Fibroblast of pulmonary artery (primary cell): ENCODE measurements at places on chromosomes 13 and 19.

DNA sequence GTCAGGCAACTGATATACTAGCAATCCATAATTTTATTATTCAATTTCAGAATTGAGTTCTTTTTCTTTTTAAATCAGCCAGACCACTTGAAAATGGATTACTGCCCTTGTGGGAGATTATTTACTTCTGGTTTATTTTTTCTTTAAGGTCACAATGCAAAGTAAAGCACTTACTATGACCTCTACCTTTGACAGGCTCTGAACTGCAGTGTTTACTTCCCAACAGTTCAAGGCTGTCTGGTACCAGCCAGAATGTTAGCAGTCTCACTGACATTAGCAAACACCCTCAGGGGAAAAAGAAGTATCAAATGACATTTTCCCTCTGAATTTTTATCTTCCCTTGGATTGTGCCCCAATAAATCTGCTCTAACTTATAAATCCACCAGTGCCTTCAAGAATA lies 57.5 kb downstream of the RAP2A start:
- DNase-seq = no peak

DNA sequence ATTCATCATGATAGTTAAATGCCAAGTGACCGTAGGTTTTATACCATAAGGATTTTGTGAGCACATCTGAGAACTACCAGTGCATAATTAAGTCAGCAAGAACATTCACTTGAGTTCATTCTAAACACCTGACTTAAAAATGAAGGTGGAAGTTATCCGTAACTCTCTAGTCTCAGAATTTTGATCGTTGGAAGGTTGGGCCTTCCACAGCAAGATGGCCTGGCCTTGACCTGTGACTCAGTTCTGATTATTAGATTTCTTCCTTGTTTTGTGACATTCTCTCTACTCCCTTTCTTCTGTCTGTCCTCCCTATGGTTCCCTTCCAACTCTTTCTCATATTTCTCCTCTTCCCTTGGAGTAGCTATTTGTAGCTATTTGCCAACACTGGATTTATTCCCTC lies 20.0 kb upstream of the WDFY2 start:
- no peak for DNase-seq

DNA sequence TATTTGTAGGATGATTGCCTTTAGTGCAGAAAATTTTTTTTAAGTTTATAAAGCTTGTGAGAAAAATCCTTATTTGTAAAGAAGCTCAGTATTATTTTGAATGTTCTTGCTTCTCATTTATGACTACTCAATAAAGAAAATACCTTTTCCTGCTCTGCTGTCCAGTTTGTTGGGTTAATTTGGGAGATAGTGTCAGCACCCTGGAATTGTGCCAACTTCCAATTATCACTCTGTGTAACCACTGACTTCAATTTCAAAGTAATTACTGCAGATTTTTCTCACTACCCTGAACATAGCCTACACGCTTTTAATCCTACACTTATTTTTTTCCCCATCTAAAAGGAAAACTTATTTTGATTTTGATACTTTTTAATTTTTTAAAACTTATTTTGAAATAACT lies 93.1 kb downstream of the GGACT start:
- no peak for DNase-seq

GRCh38 chr19:371501-372168 lies 27.0 kb upstream of the MIER2 start:
- DNase-seq = peak; percentile 7

DNA sequence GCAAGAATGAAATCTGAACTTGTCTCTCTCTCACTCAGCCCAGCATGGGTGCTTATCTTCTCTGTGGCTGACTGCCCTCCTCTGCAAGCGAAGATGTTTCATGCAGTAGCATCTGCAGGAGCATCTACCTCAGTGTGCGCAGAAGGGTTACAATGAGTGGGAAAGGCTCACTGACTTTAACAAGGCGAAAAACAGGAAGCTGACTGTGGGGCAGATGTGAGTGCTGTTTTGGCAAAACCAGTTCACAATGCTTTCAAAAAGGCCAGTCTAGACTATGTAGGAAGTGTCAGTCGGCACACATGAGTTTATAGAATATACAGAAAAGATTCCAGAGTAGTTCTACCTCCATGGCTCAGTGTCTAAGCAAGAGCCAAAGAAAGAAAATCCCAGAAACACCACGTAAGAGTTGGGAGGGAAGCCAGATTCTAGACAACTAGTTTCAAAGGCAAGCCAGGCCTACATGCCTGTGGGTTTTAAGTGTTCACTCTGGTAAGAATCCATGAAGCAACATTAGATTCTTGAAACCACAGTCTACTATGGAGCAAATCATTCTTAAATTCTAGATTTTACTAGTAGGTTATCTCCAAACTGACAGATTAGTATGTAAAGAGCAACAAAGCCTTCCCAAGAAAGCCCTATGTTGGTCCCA lies 124.5 kb downstream of the ABCC4 start:
- peak; percentile 35 for DNase-seq

GRCh38 chr13:23500849-23501248 lies 67.3 kb upstream of the SACS start:
- peak; percentile 71 for DNase-seq

DNA sequence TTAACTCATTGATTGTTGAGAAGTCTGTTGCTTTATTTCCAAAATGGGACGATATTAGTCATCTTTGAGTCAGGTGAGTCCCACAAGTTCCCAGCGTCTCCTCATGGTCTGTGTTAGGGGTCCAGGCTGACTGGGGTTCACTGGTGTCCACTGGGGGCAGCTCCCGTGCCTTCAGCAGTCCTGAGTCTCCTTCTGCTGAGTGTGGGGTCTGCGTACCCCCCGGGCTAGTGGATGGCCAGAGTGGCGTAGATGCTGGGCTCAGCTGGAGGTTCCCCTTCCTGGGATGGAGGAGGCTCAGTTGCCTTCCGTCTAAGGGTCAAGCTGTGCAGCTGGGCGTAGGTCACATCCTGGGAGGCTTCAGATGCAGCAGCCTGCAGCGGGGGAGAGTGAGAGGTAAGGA lies 5.9 kb downstream of the LILRB3 start:
- DNase-seq = no peak

DNA sequence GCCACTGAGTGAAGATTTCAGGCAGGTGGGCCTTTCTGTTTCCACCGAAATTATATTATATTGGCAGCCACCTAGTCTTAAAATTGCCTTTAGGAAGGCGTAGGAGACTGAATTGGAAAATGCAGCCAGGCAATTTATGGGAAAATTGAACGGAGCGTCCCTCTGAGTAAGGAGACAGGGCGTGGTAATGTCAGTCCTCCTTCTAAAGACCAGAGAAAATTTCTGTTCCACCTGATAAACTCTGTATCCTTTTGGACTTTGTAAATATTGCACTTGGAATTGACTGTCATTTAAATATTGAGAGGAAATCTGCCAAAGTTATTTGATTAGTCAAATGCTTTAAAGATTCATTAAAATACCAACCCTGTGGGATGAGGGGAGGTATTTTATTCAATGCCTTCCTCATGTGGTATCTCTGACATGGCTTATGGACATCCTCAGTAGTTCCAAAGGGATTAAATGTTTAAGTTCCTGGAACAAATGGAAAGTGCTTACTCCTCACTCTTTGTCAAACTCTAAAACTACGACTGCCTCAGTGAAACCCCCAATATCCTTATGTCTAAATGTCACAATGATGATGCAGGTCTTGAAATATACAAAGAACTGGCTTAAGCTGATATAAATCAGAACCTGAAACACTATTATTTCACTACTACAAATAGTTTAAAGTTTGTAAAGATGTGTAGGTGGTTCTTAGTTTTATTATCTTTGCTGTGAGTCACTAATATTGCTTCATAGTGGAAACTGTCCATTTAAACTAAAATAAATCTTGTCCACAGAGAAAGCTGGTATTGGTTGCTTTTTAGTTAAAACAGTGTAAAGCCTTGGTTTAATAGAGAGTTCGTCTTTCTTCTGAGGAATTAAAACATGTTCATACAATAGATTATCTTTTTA lies 203.2 kb downstream of the FGF14 start:
- DNase-seq = peak; percentile 7

- no peak for DNase-seq
These were observed 1.5 kb downstream of the WIZ start for GRCh38 chr19:15448044-15448777.

- no peak for DNase-seq
These were observed at the start of gene PLVAP for GRCh38 chr19:17376935-17377600. Gene PLVAP, minus strand, starts transcription at chr19:17377342. Its CDS starts 54 bp downstream, at chr19:17377288.

- no peak for DNase-seq
These were observed 39.4 kb downstream of the UNC13A start for GRCh38 chr19:17648786-17649185.

DNA sequence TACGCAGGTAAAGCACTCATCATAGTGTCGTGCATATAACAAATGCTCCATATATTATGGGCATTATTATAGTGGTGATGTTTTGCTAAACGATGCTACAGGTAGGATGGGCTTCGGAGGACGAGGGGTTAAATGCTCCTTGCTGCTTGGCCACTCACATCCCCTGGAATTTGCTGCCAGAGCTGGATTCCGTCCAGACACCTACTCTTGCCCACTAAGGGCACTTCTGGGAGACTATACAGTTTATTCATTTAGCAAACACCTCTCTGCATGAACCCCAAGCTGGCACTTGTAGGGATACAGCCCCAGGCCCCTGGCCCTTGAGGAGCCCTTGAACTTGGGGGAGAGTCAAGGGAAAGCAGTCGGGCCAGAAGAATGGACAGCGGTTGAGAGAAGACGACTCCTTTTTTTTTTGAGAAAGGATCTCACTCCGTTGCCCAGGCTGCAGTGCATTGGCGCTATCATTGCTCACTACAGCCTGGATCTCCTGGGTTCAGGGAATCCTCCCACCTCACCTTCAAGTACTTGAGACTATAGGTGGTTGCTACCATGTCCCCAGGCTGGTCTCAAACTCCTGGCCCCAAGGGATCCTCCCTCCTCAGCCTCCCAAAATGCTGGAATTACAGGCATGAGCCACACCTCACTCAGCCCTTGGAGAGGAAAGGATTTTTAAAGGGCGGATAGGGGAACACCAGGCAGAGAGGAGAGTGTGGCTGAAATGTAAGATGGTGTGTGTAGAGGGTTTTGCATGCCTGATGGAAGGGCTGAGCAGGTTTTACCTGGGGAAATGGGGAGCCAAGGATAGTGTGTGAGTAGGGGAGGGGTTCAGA lies 1.1 kb upstream of the MRPL34 start:
- no peak for DNase-seq

DNA sequence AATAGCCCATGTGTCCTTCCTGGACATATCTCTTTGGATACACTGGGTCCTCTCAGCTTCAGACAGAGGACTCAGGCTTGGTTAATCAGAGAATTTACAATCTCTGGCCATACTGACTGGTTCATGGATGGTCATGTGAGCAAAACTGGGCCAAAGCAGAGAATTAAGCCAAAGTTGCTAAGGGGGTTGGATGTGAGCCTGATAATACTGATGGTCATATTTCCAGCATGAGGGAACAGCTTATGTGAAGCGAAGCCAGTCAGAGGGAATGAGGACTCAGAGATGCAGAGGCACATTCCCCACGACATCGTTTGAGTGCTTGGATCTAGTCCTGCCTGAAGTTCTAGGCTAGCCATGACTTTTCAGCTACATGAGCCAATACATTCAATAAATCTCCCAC lies 22.0 kb upstream of the LRRC4B start:
- no peak for DNase-seq

DNA sequence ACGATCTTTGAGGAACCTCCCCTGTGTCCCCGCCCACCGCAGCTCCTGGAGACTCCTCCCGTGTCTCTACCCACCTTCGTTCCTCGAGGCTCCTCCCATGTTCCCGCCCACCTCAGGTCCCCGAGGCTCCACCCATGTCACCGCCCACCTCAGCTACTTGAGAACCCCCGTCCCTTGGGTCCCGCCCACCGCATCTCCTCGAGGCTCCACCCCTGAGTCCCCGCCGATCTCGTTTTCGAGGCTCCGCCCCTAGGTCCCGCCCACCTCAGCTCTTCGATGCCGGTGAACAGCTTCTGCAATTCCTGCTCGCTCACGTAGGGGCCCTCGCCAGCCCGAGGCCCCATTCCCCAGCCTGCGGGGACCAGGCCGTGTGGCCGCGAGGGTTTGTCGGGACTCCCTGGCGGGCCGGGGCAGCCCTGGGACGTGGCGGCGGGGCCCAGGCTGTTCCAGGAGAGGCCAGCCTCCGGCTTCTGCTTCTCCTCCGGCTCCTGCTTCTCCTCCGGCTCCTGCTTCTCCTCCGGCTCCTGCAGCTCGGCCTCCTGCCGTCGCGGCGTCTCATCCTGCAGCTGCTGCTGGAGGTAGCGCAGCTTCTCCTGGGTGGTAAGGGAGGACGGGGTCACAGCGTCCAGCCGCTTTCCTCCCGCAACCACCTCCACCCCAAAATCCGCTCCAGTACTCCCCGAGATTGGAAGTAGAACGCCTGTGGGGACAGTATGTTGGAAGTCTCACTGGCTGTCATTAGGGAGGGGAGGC lies 16.7 kb downstream of the TSKS start:
- DNase-seq = peak; percentile 46

DNA sequence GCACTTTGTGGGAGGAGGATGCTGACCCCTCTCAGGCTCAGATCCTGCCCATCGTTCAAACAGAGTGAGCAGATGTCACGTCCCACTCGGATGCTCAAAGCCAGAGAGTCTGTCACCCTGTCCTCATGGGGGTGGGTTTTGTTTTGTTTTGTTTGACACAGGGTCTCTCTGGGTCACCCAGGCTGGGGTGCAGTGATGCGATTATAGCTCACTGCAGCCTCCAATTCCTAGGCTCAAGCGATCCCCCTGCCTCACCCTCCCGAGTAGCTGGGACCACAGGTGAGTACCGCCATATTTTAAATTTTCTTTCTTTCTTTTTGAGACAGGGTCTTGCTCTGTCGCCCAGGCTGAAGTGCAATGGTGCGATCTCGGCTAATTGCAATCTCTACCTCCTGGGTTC lies 4.0 kb downstream of the ADGRE2 start:
- DNase-seq = no peak

DNA sequence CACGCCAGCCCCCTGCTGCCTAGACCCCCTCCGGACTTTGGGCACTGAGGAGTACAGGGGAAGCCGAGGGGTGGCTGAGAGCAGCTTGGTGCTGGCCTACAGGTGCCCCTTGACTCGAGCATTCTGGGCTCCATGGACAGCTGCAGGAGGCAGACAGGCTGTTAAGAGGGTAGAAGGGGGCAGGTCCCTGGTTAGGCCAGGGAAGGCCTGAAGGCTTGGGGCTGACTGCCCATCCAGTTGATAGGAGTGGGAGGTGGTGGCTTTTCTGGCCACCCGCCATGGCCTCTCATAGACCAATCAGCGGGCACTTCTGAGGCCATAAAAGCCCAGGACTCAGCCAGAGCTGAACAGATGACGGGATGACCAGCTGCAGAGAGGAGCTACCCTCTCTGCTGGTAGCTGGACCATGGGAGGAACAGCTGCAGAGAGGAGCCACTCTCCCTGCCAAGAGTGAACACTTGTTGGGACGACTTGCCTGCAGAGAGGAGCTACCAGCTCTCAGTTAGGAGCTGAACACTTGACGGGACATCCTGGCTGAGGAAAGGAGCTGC lies 10.7 kb upstream of the SUPT20H start:
- DNase-seq = no peak
